NCI-H1694 treated with DMSO at 0.1 percent for 48 hours (cell line): ENCODE measurements at places on chromosomes 4 and X.

DNA sequence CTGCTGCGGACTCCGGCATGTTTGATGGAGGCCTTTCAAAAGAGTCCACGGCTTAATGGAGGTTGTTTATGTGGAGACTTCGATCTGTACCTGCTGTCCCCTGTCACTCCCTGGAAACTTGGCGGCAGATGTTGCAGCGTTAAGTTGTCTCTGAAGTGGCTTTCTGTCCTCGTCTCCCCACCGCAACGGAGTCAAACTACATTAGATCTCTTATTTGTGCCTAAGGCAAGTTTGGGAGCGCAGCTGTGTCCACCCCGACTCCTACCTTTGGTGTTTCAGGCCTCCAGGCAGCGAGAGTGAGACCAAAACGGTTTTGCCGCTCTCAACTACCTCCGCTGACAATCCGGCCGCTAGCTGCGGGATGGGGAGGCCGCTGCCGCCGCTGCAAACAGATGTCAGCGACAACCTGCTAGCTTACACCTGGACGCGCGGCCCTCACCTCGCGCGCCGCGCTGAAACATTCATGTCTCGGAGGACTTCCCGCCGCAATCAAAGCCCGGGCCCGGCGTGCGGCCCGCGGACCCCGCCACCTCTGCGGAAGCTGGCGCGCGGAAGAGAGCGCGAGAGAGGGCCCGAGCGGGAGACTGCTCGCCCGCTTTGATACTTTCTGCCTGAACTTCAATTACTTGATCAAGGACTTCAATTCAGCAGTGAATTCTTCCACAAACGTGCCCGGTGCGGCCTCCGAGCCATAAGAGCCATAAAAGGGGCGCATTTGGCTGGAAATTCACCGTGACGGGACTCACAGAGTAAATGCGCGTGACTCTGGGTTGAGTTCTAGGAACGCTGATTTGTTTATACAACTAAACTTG, 108.4 kb downstream of the ANTXR2 start:
- DNase-seq, result no peak

- DNase-seq, result no peak
Observed at GRCh38 chr4:135239964-135240363, 1038.4 kb upstream of the PABPC4L start.

- DNase-seq, result no peak
Observed at GRCh38 chr4:38818441-38818976, 13.9 kb upstream of the TLR1 start.

DNA sequence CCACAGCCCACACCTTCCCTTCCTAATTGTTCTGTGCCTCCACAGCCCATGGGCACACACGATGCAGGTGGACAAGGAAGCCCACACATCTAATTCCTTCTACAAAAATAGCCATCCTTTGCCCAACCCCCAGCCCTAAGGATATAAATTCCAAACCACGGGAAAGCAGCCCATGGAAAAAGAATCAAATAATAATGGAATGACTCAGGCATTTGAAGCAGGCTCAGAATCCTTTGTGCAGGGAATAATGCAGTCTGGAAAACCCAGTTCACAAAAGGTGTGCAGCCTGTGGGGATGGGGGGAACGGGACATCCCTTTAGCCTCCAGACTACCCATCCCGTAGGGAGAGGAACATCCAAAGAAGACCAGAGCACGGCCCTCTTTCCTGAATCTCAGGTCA, 342.3 kb upstream of the GALNT7 start:
- no peak for DNase-seq

DNA sequence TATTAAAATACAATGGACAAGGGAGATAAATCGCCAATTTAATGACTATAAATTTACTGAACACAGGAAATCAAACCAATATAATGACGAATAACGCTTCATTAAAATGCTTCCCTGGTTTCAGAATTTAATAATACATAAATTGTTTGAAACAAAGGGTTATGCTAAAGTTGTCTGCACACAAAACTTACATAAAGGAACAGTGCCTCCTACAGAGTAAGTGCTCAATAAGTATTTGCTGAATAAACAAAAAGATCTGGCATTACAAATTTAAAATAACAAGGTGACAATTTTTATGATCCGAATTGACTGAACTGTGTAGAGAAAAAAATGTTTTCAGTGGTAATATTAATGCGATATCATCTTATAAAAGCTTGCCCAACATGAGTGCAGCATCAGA, 69.6 kb downstream of the NOCT start:
- no peak for DNase-seq

DNA sequence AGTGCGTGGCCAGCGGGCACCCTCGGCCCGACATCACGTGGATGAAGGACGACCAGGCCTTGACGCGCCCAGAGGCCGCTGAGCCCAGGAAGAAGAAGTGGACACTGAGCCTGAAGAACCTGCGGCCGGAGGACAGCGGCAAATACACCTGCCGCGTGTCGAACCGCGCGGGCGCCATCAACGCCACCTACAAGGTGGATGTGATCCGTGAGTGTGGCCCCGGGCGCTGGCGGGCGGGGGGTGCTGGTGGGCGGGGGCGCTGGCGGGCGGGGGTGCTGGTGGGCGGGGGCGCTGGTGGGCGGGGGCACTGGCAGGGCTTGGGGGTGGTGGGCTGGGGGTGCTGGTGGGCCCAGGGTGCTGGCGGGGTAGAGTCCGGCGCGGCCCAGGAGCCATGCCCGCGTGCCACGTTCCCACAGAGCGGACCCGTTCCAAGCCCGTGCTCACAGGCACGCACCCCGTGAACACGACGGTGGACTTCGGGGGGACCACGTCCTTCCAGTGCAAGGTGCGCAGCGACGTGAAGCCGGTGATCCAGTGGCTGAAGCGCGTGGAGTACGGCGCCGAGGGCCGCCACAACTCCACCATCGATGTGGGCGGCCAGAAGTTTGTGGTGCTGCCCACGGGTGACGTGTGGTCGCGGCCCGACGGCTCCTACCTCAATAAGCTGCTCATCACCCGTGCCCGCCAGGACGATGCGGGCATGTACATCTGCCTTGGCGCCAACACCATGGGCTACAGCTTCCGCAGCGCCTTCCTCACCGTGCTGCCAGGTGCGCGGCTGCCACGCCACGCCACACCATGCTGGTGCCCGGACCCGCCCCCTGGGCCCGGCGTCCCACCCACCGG, 12.7 kb downstream of the FGFRL1 start:
- DNase-seq, result no peak

GRCh38 chr4:186606591-186606992, 51.2 kb upstream of the MTNR1A start:
- no peak for DNase-seq

GRCh38 chr4:189940178-189941004, at the start of gene FRG1:
Gene FRG1 (plus strand): TSS chr4:189940872. CDS start chr4:189941010, 138 bp downstream.
- DNase-seq, result no peak

DNA sequence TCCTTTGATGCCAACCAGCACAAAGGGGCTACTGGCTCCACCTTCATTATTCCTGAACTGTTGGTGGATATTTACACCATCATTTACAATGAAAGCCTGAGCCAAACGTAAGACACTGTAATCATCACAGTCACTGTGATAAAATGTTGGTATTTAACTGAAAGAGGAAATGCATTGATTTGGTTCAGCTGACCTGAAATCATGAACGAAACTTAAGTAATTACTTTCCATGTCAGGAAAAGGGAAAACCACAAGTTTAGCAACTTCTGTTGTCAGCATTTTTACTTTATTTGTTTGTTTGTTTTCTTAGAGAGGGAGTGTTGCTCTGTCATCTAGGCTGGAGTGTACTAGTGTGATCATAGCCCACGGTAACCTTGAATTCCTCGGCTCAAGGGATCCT, 247.8 kb upstream of the FAM47A start:
- no peak for DNase-seq

DNA sequence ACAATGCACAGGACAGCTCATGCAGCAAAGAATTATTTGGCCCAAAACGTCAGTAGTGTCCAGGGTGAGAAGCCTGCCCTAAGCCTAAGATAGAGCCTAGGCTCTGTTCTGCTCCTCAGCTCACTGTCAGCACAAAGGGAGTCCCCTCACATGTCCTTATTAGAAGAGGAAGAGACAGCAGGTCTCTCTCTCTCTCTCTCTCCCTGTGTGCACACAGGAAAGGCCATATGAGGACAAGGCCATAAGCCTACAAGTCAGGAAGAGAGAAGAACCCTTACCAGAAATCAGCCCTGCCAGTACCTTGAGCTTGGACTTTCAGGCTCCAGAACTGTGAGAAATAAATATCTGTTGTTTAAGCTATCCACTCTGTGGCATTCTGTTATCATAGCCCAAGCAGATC, 20.4 kb downstream of the FAM184B start:
- no peak for DNase-seq

DNA sequence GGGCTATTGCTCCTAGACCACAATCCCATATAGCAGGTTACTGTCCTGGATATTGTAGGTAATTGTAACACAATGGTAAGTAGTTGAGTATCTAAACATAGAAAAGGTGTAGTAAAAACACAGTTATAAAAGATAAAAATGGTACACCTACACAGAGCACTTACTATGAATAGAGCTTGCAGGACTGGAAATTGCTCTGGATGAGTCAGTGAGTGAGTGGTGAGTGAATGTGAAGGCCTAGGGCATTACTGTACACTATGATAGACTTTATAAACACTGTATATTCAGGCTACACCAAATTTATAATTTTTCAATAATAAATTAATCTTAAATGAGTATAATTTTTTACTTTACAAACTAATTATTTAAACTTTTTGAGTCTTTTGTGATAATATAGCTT, 425.7 kb downstream of the PABPC4L start:
- DNase-seq, result no peak

DNA sequence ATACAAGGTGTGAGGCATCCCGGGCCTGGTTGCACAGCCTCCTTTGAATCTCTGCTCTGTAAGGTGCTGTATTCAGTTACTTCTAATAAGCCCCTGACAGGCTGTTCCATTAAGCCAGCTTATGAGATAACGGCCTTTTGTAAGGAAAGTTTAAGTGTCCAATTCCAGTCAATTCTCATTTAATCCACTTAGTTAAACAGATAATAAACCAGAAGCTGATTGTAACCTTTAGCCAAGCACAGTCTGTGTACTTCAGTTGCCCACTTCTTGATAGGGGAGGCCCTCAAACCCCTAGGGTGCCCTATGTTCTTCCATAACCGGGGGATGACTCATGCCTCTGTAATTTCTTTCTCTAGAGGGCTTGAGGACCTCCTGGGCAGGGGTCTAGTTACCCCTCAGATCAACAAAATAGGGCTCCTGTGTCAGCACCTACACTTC, 63.4 kb downstream of the RASL11B start:
- no peak for DNase-seq

GRCh38 chrX:3699821-3700381, 13.5 kb downstream of the PRKX start:
- DNase-seq, result no peak

DNA sequence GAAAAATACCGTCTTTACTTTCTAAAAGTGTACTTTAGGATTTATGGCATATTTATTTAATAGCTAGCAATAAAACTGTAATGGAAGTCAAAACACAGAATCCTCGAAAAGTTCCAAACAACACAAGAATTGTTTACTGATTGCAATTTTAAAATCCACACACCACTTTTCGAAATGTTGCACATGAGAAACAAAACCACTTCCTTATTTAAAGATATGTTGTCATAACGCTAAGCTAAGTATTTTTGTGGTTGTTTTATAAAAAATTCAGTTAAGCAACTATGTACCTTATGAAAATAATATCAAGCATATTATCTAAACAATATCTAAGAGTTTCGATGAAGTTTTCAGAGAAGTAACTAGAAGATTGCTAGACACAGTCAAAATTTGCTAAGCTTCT, 344 bp downstream of the TMPRSS11D start:
- DNase-seq, result no peak

DNA sequence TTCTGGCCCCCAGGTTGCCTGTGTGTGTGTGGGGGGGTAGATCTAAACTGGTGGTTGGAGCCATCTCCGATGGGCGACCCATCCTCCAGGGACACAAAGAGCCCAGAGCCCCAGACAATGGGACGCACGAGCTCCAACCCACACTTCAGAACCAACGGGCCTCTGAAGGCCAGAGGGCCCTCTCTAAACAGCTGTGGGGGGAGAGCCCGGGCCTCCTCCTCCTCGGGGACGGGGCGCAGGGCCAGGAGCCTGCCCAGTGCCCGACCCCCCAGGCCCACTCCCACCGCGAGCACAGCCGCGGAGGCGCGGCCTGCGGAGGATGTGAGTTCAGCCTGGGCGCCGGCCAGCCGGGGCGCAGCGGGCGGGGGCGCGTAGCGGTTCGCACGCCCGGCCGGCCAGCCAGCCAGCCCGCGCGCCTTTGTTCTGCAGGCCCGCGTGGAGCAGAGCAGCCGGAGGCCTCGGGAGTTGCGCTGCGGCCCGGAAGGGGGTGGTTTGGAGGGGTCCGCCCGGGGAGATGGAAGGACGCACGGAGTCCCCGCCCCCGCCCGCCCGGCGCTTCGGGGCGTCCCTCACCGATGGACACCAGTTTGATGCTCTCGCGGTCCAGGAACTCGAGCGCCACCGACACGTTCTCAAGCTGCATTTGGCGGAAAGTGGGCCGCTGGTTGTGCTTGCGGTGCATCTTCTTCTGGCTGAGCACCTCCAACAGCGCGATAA, 4.0 kb downstream of the FLNA start:
- DNase-seq, result no peak
